Nephron progenitor cell (in vitro differentiated cells): ENCODE measurements at places on chromosomes 16 and 17.

- no peak for DNase-seq
Observed at GRCh38 chr17:79661292-79662041, 50.6 kb upstream of the RBFOX3 start.

DNA sequence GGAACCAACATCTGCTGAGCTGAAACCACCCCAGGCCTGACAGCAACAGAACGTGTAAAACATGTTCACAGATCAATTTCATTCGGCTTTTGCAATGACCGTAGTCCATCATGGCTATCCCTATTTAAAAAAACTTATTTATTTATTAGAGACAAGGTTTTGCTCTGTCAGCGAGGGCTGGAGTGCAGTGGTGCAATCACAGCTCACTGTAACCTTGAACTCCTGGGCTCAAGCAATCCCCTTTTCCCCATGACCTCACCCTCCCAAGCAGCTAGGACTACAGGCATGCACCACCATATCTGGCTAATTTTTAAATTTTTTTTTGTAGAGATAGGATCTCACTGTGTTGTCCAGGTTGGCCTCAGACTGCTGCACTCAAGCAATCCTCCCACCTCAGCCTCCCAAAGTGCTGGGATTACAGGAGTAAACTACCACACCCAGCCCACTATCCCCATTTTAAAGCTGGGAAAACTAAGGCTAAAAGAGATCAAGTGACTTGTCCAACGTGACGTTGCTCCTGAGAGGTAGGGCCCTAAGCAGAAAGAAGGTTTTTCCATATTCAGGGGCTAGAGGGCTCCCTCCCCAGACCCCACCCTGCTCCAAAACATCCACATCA, 77.7 kb downstream of the MYH11 start:
- no peak for DNase-seq

DNA sequence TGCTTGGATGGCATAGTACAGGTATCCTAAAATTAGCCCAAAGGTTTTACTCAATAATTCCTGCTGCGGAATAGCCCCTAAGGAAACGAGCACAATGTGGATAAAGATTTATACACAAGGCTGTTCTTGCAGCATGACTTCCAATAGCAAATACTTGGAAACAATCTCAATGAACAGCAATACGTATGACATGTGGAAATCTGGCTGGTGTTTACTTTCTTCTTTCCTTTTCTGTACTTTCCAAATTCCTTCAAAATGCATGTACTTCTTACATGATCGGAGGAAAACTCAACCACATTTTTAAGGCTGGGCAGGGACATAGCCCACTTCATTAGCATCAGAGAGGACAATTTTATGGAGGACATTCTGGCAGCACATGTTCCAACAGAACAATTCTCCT, 86.6 kb downstream of the C16orf95 start:
- no peak for DNase-seq

- no peak for DNase-seq
Observed at GRCh38 chr17:49723423-49723822, 15.7 kb upstream of the SLC35B1 start.
